ENCODE measurements at places on chromosomes 5 and 9.
A peak's percentile ranks its signal among the peaks of the same experiment; 100 is the strongest.

GRCh38 chr9:105376893-105377292 is 70.9 kb upstream of the FSD1L start:
- no peak for DNase-seq

DNA sequence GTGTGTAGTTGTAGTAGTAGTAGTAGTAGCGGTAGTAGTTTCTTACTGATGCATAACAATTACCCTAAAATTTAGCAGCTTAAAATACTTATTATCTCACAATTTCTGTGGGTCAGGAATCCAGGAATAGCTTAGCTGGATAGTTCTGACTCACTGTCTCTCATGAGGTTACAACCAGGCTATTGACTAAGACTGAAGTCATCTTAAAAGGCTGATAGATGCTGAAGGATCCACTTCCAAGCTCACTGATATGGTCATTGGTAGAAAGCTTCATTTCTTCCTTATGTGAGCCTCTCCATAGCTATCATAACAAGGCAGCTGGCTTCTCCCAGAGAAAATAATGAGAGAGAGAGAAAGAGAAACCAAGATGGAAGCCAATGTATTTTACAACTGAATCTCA is 147.5 kb upstream of the FBXL17 start:
- no peak for DNase-seq

GRCh38 chr5:123610665-123611405 is 98.9 kb downstream of the CSNK1G3 start:
- peak; percentile 61 for DNase-seq

DNA sequence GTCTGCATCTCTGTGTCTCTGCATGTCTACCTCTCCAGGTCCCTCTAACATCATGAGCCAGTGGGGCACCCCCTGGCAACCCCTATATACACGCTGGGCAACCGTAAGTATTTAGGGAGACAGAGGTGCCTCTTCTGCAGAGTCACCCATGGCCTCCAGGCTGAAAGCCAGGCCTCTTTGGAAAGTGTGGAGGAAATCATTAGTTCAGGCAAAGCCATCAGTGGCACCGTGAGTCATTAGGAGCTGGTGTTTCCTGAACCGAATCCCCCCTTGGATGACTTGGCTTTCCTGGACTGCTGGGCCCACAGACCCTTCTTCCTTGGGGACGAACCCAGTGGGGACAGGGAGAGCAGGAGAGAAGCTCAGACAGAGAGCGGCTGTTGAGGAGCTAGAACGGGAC is 174.8 kb downstream of the OLFM1 start:
- DNase-seq, result no peak

GRCh38 chr9:25990376-25990775 is 312.1 kb upstream of the TUSC1 start:
- no peak for DNase-seq

- DNase-seq, result no peak
Measured at GRCh38 chr5:155080721-155081120, 67.2 kb downstream of the KIF4B start.

GRCh38 chr9:88534456-88535225 is at the start of gene NXNL2:
TSS of gene NXNL2 (plus strand) at chr9:88535178. CDS start at chr9:88535435, 257 bp downstream.
- DNase-seq, result no peak

GRCh38 chr5:51384281-51384840 is 1.1 kb downstream of the ISL1 start:
- no peak for DNase-seq

DNA sequence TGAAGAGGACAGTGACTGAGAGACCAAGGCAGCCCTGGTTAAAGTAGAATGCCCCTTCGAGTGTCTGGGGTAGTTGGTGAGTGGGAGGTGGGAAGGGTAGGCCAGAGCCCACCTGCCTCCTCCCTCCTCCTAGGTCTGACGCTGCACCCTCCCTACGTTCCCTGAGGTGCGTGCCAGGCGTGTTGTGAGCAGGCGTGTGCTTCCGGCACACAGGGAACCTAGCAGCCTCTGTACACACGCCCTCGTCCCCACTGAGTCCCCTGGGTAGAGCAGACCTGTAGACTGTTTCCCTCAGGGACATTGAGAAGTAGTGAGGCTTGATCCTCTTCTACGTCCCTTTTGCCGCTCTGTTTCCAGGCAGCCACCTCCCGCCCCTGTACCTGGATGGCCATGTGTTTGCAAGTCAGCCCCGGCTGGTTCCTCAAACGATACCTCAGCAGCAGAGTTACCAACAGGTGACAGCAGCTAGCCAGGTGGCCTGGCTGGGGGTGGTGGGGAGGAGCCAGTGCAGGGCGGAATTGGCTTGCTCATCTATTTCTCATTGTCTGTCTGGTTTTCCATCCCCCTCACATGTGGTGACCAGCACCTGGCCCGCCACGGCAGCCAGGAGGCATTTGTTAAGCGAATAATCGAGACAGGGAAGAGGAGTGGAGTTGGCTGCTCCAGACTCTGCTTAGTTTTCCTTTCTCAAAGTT is 16.8 kb upstream of the POMT1 start:
- DNase-seq, result no peak

All from inflammatory macrophage (primary cell).